SJSA1 (cell line): ENCODE measurements at places on chromosomes 1 and 21.

DNA sequence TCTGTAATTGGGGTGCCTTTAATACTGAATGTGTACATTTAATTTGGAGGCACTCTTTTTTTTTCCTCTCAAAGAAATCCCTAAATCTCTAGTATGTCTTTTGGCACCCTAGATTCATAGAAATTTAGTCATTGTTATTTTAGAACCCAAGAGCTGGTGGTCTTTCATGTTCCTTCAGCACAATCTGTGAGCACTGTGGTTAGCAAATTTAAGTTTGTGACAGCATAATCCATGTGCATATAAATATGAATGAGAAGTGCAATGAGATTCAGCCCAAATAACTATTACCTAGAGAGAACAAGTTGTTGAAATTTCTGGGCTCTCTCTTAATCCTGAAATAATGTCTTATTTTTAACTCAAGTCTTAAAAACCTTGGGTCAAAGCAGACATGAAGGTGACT, 4.5 kb downstream of the PPP1R8 start:
- no peak for DNase-seq

GRCh38 chr1:158026651-158027050, 33.2 kb downstream of the KIRREL1 start:
- DNase-seq = no peak

DNA sequence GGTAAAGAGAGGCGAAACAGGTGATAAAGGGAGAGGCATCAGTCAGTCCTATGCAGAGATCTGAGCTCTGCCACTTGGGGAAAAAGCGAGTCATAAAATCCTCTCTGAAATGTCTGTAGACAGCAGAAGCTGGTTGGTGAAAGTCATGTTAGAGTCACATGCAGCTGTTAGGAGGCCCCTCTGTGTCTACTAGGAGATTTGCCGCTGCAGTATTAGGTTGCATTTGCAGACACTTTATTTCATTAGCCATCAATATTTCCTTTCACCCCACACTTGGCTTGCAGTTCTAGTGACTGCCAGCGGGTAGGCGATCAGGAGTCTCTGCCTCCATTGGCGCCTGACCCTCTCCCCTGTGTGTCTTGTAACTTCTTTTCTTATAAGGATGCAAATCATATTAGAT, 16.2 kb downstream of the ATP1A4 start:
- no peak for DNase-seq

GRCh38 chr1:180235502-180236239, 5.6 kb downstream of the LHX4 start:
- no peak for DNase-seq

DNA sequence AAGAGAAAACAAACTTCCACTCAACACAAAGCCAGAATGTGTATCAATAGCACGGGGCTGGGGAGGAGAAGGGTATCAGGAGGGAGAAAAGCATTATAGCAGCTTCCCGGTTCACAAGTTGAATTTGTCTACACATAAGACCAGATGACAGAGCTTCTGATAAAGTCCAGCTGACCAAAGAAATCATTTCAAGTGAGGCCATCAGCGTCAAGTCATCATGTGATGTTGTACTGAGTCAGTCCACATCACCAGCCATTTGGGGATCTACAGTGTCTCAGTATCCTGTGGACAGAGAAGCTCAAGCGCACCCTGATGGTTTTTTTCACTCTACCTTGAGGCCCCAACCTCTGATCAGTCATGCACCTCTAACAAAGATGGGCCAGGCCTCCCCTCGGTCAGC, 33.0 kb downstream of the SETD4 start:
- no peak for DNase-seq

GRCh38 chr1:74686928-74687327, 13.3 kb upstream of the ERICH3 start:
- no peak for DNase-seq

DNA sequence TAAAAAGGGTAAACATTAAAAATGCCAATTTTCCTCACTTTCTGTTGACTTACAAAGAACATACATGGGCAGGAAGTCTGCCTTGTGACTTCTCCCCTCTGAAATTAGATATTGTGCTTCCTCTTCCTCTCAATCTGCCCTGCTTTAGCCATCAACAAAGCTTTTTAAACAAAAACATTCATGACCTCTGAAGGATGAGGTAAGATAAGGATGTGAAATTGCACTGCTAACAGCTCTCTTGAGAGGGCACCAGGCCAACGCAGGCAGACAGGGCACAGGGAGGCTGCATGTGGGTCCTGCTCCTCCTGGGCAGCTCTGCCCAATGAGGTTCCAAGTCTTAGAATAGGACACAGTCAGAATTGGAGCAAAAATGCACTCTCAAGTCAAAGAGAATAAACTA, 62.1 kb downstream of the DEGS1 start:
- no peak for DNase-seq

DNA sequence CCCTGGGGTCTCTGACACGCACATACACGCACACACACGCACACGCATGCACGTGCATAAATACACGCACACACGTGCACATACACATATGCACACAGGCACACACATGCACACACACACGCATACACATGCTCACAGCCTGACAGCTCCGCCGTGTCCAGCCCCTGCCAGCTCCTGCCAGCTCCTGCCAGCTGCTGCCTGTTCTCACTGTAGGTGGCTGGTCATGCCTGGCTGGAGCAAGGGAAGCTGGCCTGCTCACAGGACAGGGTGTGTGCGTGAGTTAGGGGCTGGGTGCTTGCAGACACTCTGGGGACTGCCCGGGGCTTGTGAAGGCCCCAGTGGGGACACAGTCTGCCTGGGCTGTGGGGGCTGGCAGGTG, 4.9 kb downstream of the PLCH2 start:
- DNase-seq = no peak

DNA sequence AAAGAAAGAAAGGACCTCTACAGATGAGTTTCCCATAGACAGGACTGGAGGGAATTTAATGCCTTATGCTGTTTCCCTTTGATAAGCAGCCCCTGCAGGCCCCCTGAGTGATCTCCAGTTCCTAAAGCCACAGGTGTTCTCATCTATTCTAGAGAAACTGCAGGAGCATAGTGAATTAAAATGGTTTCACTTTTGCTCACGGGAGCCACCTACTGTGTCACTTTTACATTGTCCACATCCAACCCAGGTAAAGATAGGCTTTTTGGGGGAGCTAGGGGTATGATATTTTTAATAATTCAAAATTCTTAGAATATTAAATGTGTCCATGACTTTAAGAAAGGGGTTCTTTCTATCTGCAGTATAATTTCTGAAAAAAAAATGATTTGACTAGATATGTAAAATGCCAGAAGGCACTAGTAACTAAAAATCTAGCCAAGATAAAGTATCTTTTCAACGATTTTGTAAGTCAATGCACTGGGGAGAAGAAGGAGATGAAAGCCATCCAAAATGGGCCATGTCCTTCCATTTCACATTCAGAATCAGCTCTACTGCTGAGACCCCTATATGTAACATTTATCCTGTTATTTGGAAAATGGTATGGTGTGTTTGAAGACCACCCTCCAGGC, 267.3 kb upstream of the DUSP10 start:
- no peak for DNase-seq

DNA sequence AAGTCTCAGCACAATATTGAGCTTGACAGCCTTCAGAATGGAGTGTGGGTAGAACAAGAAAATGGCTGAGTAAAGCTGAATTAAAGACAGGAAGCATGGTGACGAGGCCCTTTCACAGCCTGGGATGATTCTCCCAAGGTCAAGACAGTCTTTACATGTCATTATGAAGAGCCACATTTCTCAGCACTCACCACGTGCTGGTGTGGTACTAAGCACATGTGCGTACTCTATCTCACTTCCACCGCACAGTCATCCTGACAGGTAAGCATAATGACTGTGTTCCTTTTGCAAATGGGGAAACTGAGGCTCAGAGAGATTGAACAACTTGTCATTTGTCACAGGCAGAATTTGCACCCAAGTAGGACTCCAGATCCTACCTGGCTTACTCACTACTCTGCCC, 92.8 kb upstream of the COA6 start:
- no peak for DNase-seq

- DNase-seq = no peak
These were observed 16.1 kb downstream of the TOMM20 start for GRCh38 chr1:235112297-235113182.

- peak; percentile 10 for DNase-seq
These were observed 130.7 kb downstream of the GIPC2 start for GRCh38 chr1:78176448-78176847.

- no peak for DNase-seq
These were observed 51.6 kb downstream of the CHD5 start for GRCh38 chr1:6128276-6129081.

DNA sequence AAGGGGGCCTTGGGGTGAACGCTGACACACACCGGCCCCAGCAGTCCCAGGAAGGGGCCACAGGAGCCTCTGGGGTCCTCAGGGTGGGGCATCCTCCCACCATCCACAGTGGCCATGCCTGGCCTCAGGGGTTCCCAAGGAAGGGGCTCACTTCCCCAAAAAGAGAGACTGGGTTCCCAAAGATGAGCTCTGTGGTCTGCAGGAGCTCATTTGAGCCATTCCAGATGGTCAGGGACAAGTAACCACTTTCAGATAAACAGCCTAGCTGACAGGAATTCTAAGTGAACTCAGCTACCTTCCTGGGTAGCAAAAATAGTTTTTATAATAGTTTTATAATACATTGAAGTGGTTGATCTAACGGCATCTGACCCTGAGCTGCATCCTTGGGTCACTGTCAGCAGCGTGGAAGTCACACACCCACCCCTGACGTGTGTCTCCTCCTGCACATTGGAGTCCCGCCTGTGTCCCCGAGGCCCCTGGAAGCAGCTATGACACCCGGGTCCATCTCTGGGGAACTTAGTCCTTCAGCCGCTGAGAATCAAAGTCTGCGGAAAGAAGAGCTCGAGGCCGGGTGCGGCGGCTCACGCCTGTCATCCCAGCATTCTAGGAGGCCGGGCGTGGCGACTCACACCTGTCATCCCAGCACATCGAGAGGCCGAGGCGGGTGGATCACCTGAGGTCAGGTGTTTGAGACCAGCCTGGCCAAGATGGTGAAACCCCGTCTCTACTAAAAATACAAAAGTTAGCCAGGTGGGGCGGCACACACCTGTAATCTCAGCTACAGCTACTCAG, 5.7 kb upstream of the TMEM240 start:
- no peak for DNase-seq

DNA sequence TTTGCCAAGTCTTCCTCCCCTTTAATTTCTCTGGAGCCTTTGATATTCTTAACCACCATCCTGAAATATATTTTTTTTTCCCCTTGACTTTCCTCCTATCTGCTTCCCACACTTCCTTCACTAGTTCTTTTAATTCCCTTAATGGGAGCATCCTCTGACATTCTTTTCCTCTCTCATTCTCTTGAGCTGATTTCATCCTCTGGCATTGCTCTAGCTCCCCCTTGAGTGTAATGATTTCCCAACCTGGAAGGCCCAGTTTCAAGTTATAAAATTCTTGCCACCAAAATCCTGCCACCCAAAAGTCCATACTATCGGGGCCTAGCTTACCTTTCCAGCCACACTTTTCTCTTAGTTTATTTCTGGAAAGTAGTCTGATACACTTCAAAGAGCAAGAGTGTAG, 39.5 kb upstream of the UBE2U start:
- peak; percentile 20 for DNase-seq

DNA sequence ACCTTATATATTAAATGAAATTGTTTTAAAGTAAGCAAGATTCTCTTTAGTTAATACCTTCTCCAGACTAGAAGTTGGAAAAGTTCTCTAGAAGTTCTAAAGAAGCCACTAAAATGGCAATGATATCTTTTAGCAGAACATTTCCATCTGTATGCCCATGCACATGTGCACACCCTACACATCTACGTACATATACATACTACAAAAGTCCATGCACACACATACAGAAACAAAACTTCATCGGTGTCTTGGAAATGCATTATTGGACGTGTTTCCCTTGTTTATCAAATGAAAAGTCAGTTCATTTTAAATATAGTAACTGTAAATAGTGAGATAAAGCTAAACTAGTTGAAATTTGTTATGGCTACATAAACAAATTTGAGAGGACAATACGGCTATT, 114.4 kb downstream of the KCNT2 start:
- DNase-seq = no peak

DNA sequence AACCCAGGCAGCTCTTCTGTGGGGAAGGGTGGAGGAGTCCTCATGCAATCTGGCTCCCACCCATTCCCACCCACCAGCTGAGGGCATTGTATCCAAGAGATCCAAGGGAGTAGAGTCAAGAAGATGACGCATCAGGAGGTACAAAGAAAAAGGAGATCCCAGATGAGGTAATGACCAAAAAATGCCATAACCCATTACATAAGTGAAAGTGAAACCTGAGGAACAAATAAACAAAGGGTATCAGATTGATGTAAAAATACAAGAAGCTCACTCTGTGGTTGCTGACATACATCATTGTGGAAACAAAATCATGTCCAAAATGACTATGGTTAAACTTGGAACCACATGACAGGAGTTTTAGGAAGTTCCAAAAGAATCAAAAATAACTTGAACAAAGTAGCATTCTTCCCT, 42.5 kb downstream of the CCN1 start:
- peak; percentile 95 for DNase-seq

- peak; percentile 52 for DNase-seq
These were observed 12.7 kb upstream of the RAB4A start for GRCh38 chr1:229258031-229258756.

- DNase-seq = peak; percentile 68
These were observed 29.5 kb downstream of the ARHGEF16 start for GRCh38 chr1:3483801-3484444.

DNA sequence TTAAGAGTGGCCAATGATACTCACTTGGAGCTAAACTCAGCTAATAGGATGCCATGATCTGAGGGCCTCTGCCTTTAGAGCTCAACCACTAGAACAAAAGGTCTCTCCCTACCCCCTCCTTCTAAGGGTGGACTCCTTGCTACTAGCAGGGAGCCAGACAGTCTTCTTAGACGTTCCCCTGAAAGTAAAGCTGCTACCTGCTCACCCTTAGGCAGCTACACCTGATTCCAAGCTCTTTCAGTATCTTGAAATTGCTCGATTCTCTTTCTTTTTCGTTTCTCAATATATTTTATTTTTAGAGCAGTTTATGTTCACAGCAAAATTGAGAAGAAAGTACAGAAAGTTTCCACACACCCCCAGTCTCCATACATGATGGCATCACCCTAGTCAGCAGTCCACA, 112.6 kb upstream of the KCNJ15 start:
- DNase-seq = no peak

GRCh38 chr1:84753516-84754385, 63.5 kb upstream of the SSX2IP start:
- peak; percentile 67 for DNase-seq

DNA sequence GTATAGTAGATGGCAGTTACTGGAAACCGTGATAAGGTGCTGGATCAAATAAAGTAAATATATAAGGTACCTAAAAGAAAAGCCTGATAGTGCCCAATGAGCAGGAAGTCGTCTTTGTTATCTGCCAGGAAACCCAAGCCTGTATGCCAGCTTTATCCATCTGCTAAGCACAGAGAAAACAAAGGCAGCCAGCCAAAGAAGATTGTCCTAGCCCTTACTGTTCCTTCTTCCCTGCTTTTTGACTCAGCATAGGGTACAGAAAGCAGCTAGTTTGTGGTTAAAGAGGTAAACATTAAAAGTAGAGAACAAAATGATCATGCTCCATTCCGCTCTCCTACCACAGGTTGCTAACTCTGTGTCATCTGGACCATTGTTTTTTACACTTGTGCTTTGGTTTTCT, 10.1 kb downstream of the KRTAP22-2 start:
- no peak for DNase-seq
